SHP77 treated with DMSO at 0.1 percent for 48 hours (cell line): ENCODE measurements at places on chromosomes 3 and 15.

- DNase-seq: no peak
Measured at GRCh38 chr15:87450314-87450713, 806.2 kb downstream of the NTRK3 start.

DNA sequence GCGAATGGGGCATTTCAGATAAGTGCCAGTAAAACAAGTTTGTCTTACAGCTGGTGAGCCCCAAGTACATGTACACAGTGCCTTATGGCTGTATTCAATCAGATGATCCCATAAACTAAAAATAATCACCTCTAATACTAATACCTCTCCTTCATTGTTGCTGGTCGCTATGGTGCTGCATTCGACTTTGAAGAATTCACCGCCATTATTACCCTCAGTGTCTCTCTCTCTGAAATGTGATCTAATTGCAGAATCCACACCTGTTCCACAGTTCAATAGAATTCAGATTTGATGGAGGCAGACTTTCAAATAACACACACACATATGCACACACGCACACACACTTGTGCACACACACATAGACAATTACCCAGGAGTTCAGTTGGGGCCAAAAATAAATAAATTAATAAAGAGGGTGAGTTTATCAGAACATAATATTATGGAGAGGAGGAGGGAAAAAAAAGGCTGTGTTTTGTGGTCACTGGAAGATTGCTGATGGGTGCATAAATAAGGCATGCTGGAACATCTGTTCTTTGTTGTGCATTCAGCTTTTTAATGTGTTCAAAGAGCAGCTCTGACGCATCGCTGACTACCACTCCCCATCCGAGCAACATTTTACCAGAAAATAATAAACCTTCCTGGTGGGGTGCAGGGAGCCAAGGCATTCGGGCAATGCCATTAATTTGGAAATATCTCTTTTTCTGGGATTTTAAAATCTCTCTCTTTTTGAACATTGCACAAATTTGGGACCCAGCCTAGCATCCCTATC is 235.7 kb downstream of the SATB1 start:
- DNase-seq: no peak

- peak; percentile 3 for DNase-seq
Measured at GRCh38 chr3:184040010-184040409, 8.5 kb downstream of the HTR3D start.

DNA sequence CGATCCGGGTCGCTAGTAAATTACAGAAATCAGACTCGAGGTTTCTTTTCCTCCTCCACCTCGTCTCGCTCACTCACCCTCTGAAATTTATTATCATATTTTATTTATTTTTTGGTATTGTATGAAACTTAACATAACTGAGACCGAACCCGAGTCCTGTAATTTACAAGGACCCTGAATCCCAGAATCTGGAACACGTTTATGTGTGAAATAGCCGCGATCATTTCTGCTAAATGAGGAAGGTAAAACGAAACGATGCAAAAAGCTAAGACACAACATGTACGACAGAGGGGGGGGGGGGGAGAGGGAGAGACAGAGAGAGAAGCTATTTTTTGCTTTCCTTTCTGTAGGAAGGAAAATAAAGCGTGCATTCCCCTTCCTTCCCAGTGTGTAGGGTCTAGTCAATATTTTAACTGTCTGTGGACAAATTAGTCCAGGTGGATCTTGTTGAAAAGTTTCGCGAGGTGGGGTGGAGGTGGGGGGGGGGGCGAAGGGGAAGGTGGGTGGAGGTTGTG is 1.6 kb downstream of the BBX start:
- DNase-seq: no peak

GRCh38 chr15:63258658-63259057 is 18.7 kb upstream of the APH1B start:
- DNase-seq: no peak

DNA sequence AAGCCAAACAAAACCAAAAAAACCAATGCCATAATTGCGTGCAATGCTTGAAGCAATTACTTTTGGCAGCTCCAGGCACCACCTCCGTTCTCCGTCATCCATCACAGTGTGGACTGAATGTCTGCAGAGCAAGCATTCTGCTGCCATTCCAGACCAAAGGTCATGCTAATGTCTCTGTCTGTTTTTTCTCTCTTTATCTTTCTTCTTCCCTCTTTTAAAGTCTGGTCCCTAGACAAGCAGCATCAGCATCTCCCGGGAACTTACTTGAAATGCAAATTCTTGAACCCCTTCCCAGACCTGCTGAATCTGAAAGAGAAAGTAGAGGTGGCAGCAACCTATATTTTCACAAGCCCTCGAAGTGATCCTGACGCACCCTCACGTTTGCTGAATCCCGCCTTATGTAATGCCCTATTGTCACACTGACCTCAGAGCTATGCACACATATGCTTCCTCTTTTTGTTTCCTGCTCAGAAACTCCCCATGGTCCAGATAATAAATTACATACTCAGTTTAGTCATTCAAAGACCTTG is 297.3 kb upstream of the PROK2 start:
- DNase-seq: no peak

GRCh38 chr3:197800379-197800778 is 9.3 kb downstream of the LRCH3 start:
- no peak for DNase-seq

DNA sequence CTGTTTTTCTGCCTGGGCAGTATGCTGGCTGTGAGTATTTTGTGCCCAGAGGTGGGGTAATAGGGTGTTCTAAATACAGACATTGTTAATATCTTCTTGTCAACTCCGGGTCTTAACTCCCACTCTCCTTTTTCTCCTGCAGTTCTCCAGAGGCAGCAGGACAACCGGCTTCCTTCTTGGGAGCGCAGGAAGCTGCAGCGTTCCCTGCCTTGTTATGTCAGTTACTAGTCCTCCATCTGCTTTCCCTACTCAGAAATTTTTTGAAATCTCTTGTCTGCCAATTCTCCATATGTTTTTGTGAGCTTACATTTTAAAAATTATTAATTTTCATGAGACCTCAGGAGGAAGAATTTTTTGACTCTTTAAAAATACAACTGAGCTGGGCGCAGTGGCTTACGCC is 67.2 kb downstream of the NEO1 start:
- no peak for DNase-seq

DNA sequence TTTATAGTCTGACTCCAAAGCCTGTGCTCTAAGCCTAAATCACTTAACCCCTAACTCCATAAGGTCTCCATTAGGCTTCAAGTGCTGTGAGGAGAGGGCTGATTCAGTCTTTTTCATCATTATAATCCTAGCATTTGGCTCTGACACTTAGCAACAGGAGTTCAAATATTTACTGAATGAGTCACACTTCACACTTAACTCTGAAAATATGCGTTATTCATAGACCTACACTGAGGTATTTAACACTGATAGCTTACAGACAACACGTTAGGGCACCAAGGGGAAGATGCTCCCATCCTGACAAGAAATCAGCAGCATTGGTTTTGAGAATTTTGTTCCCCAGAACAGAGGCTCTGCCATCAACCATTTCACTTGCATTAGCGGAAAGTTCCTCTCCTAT is 53.5 kb downstream of the MSL2 start:
- peak; percentile 46 for DNase-seq

DNA sequence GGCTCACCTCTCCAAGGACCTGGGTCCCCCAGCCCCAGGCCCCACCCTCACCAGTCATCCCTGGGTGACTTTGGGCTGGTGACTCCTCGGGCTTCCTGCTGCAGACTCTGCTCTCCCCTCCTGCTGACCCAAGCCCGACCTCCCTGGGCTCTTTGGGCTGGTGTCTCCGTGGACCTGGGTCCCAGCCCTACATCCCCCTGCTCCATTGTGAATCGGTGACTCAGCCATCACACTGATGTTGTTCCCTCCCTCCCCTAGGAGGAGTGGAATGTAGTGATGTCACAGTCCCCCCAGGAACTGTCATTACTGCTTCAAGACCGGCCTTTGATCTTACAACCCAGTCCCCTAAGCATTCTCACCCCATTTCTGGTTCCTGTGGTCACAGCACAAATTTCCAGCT is 83.7 kb downstream of the ADAMTS7 start:
- no peak for DNase-seq

- no peak for DNase-seq
Measured at GRCh38 chr15:73845507-73845906, 27.9 kb upstream of the TBC1D21 start.

- no peak for DNase-seq
Measured at GRCh38 chr3:127039719-127040118, 56.8 kb downstream of the PLXNA1 start.

DNA sequence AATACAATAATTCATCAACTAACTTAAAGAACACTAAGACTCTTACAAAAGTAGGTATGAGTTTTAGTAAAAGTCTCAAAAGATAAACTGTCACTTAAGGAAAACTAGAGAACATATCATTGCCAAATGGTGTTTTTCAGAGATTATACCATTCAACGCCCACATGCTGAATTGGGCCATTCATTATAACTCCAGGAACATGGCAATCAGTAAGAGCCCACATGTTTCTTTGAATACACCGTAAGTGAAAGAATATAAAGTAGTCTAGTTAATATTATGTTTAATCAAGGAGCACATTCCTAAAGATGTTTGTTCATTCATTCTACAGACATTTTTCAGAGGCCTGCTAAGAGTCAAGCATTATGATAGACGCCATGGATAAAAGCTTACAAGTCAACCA is 22.9 kb downstream of the B3GNT5 start:
- DNase-seq: no peak

GRCh38 chr3:124639406-124640237 is 90.6 kb upstream of the UMPS start:
- no peak for DNase-seq

DNA sequence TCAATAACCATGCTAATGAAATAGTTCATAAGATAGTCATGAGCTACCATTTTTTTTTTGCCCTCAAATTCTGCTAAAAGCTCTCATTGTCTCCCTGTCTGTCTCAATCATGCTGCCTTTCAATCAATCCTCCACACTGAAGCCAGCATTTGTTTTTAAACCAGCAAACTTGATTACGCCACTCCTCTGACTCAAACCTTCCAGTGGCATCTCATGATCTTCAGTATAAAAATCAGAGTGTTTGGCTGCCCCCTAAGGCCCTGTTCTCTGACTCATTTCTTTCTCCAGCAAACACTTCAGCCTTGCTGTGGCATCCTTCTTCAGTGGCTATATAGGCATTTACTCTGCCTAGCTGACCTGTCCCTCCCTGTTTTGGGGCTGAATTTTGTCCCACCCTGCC is 36.0 kb upstream of the EOMES start:
- DNase-seq: no peak

GRCh38 chr15:88992216-88992615 is 79.0 kb upstream of the MFGE8 start:
- DNase-seq: no peak

DNA sequence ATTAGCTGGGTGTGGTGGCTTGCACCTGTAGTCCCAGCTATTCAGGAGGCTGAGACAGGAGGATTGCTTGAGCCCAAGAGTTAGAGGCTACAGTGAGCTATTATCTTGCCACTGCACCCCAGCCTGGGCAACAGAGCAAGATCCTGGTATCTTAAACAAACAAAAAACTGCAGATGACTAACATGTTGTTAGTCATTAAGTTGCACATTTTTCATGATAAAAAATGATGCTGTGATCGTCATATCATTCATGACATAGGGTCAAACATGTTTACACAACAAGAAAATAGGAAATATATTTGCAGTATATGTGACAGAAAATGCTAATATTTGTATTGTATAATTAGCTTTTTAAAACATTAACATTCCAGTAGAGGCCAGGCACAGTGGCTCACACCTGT is 20.2 kb upstream of the DAPK2 start:
- DNase-seq: no peak

GRCh38 chr3:53274938-53275605 is 19.2 kb upstream of the TKT start:
- DNase-seq: no peak

DNA sequence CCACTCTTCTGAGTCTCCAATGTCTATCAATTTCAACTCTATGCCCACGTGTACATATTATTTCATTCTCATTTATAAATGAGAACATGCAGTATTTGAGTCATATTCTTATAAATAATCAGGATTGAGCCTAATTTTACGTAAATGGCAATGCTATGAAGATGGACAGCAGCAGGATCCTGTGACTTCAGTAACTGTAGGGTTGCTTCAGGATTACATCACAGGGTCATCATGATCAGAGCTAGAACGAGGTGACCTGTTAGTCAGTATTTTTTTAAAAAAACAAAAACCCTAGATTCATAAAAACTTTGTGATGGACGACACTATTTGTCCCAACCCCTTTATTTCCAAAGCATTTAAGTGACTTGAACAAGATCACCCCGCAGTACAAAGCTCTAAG is 21.8 kb downstream of the SHC4 start:
- DNase-seq: no peak

DNA sequence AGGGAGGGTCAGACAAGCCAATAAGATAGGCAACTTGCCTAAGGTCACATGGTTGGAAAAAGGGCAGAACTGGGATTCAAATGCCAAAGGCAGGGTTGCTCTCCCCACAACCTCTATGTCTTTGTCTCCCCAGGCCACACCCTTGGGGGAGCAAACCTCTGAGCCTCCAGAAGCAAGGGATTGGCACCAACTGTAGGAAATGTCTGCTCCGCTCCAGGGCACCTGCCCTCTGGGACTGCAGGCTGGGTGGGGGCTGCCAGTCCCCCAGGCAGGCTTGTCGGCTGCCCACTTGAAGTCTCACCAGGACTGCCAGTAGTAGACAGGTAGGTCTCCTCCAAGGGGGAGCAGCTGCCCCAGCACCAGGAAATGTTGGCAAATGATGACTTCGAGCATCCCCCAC is 2.0 kb downstream of the FAM3D start:
- DNase-seq: no peak

DNA sequence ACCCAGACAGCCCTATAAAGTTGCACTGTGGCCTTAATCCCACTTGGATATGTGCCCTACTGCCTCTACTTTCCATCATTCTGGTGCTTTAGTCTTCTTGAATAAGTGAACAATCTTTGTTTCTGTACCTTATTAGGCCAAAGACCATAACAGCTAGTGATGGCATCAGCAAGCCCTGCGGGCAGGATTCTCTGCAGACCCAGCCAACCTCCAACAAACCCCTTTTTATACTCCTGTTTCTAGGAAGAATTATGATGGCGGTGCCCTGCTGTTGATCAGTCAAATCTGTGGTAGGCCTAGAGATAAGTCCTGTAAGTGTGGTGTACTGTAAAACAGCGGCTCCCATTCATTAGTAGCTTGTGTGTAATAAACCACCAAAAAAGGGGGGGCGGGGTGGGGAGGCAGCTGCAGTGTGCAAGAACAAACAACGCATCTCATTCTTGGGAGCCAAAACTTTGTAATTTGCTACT is 40.5 kb downstream of the SOX2 start:
- DNase-seq: no peak

DNA sequence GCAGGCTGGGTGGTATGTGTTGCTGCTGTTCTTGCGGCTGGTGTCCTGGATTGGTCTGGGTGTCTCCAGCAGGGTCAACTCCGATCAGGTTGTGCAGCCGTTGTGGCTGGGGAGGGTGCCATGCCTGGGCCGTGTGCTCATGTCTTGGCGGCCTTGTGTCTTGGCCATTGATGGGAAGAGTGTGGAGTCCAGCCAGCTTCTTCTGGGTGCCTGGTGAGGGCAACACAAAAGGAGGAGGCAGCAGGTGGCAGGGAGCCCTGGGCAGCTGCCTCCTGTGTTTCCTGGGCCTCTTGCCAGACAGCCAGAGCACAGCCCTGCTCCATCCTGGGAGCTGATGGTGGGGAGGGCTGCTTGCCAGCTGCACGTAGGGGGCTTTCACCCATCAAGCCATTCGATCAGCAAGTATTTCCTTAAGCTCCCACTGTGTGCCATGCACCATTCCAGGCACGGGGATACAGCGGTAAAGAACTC is 4.3 kb downstream of the CHAC1 start:
- DNase-seq: peak; percentile 74
